SK-N-DZ (cell line): ENCODE measurements at places on chromosomes 5 and 9.

- DNase-seq, result peak; percentile 17
These were observed 146.3 kb downstream of the ERCC6L2 start for GRCh38 chr9:96021551-96022444.

DNA sequence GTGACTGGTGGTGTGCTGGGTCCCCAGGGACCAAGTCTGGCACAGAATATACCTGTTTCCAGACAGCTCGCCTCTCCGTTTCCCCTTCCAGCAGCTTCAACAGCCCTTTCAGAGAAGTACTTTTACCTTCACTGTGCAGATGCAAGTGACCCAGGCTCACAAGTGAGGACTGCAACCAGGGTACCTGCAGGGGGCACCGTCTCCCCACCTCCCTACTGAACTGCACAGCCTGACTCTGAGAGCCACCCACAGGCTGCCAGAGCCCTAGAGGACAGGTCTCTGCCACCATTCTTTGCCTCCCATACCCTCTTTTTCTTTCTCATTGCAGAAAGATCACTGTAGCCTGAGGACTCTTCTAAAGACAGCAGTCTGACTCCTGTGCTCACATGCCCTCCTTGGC lies 15.4 kb downstream of the IL9 start:
- no peak for DNase-seq

DNA sequence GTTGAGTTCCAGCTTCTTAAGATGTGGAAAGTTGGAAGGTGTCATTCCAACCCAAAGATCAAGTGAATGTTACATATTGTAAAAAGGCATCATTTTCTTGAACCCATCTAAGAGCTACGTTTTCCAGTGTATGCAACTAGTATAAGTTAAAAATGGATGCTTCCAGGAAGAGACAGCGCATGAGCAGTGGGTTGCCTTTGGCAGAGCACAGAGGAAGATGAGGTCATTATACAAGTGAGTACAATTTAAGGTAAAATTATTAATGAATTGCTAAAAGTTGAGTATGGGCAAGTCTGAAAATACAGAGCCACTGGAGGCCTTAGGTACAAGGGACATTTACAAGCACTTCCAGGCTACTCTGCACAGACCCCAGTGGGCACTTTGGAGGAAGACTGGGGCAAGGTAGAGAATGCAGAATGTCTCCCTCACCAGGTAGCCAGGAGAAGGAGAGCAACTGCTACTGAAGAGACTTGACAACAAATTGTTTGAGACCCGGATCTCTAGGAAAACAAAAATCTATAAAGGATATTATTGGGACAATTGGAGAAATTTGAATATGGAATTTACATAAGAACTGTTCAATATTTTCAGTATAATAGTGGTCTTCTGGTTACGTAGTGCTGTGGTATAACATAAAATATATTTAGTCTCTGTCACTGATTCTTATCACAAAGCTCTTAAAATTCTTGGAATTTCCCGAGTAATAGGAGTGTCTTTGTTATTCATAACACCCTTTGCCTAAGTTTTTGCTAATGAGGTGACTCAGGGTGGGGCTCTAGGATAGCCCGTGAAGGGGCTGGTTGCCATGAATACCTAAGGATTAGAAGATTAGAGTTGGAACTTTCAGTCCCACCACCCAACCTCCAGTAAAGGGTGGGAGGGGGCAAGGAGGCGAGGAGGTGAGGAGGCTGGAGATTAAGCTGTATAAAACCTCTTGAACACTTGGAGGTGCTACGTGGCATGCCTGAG lies 129.9 kb upstream of the FER start:
- DNase-seq, result no peak

DNA sequence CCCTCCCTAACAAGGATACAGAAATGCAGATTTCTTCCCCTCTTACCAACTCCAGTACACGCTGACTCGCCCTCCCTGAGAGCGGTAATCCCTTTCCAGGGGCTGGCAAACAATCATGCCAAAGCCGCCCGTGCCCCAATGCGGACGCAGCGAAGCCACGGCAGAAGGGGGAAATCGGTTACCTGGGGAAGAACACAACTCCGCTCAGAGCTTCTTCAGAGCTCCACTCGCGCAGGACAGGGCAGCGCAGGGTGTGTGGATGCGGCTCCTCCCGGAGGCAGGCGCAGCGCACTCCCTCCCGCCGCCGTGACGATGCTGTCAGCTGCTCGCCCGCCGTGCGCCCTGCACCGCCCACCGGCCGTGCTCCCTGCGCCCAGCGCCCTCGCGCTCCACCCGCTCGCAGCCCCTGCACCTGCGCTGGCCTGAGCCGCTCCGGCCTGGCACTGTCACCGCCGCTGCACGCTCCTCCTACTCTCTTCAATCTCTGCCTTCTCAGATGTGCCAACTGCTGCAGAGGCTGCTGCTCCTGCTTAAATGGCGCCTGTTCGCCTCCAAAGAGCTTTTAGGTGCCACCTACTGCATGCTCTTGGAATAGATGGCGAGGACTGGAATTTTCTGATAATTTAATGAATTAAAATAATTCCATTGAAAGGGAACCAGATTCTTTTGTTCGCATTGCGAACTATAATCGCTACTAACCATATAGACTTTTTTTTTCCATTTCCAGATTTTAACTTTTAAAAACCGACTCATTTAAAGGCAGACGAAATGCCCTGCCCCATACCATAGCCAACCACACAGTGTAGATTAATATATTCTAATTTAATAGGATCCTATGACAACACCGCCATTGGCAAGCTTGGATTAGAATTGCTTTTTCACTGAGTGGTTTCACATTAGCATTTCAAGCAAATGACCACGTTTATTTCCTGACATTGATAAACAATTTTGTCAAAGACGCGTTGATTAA lies at the start of gene DIRAS2:
TSS of gene DIRAS2 (minus strand) at position 255 of the 970 bp plus-strand sequence. CDS start 28,997 bp downstream, outside the sequence.
- peak; percentile 69 for DNase-seq

DNA sequence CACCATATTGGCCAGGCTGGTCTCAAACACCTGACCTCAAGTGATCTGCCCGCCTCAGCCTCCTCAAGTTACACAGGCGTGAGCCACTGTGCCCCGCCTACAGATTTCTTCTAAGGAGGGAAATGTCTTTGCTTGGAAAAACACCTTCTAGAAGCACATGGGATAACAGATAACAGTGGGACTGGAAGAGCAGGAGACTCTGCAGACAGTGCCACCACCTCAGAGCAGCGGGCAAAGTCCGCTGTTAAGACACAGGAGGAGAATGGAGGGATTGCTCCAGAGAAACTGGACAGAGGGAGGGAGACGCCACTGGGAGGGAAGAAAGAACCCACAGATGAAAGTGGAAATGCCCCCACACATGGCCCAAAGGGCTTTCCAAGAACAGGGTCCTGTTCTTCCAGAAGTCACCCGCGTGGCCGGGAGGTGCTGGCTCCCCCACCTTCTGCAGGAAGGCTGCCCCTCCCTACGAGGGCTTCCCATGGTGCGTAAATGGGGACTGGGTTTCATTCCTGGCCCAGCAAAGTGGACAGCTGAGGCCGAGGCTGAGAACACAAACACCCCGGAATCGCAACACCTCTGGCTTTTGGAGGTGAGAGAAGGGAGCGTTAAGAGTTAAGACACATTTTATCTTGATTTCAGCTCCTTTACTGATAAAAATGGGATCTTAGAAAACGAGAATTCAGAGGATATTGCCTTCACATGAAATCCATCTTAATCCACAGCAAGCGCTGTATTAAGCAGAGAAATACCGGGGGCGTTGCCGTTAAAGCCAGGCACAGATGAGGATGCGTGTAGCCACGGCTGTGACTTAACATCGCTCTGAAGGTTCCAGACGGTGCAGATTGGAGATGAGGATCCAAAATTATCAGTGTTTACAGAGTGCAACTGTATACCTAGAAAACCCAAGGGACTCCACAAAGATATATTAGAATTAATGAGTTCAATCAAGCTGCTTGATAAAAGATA lies 11.2 kb downstream of the ADAMTS2 start:
- DNase-seq, result no peak

GRCh38 chr9:17613758-17614157 lies 34.9 kb downstream of the SH3GL2 start:
- DNase-seq, result no peak

- no peak for DNase-seq
These were observed 11.3 kb downstream of the RIOK2 start for GRCh38 chr5:97171703-97172102.

DNA sequence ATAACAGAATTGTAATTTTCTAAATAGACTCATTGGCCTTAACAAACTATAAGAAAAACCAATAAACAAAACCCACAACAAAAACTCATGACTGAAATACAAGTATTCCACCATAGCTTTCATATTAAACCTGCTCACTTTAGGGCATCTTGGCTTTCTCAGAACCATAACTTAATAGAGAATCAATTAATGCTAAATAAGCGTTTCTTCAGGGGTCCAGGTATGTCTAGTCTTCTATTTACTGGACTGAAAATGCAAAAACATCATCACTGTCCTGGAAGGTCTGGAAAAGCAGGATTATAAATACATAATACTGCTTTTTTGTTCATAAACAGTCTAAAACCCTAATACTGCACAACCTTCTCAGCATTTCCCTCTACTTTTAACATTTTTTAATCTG lies 6.2 kb upstream of the SMIM27 start:
- DNase-seq, result no peak

DNA sequence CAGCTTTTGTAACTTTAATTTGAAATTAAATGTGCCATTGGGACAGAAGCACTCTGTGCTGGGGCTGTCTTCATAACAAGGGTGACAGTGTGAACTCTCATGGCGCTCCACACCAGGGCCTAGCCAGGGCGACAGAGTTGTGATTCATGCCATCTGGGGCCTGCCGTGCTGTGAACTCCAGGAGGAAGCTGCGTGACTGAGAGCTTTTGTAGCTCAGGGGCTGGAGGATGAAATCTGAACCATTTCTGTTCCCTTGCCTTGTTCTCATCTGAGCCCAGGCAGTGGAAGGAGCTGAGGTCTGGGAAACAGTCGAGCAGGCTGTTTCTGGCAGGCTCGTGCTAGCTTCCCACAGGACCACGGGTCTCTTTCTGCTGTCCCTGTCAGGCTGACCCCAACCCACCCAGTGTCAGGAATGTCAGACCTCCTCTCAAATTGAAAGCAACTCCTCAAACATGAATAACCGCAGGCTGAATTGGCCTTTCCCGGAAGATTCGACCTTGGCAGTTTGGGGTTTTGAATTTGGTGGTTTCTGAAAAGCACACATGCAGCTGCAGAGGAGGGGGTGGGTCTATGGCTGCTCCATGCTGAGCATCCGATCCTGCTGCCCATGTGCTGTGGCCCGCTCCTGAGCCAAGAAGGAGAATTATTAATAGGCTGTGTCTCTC lies 69.2 kb upstream of the RPS23 start:
- DNase-seq, result no peak

GRCh38 chr5:19767987-19768386 lies 220.0 kb downstream of the CDH18 start:
- DNase-seq, result no peak

- DNase-seq, result no peak
These were observed 11.2 kb downstream of the HMGCR start for GRCh38 chr5:75348241-75348640.

DNA sequence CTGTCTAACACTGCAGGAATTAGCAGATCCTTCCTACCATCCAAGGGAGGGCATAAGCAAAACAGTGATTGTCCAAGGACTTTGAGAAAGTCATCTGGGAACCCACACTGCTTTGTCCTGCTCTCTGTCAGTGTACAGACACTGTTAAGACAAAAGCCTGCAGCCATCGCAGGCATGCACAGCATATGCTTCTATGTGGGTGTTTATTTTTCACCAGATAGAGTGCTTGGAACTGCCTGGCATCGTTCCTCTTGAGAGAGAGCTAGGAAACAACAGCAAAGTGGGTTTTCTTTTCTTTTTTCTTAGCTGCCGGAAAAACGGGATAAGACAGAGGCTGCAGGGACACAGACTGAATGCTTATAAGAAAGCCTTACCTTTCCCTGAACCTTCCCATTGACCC lies 212.3 kb downstream of the ICE1 start:
- DNase-seq, result no peak

GRCh38 chr9:36074055-36074454 lies 37.3 kb downstream of the RECK start:
- no peak for DNase-seq

DNA sequence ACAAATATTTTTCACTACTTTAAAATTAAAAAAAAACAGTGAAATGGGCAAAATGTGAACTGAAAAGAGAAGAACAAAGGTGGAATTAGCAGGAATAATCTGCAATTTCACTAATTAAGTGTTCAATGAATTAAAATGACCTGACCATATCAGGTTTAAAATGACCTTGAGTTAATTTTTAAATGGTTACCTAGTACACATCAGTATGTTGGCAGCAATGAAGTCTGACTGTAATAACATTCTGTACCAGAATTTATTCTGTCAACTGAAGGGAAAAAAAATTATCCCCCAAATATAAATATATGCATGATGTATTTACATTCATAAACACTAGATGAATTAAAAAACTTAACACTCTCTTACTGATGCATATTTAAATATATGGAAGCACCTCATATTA lies 165.6 kb downstream of the RFX3 start:
- no peak for DNase-seq

DNA sequence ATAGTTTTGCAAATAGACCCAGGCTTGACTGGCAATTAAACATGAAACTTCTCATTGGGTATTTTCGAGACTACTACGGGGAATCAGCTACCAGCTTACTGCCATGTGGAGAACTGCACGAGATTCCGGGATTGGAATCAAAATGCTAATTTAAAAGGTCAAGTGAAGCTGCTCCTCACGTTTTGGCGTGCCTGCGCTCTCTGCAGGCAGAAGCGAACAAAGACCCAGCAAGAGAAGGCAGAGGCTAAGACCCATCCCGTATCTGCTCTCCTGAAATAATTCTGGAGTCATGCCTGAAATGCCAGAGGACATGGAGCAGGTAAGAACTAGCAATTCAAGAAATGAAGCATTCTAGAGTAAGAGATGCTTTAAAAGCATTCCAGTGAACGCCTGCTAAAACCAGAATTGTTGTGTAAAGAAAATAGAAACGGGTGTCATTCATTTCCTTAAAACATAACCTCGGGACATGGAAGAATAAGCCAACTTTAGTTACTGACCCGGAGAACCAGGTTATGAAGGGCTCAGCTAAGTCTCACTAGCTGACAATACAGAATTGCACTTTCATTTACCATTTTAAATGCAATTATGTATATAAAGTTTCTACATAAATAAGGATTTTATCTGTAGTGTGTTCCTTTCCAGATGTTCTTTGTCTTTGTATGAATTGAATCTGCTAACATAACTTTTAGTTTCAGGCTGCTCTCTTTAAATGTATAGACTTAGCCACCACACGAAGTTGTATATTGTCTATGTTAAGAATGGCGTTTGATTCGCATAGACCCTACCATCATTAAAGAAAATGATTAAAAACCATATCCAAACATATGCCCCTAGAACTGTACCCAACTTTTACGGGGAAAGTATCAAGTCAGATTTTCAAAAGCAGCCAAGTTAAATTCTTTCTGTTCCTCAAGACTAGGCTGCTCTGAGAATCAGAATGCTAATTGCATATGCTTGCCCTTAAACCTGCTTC lies 2.0 kb upstream of the MAT2B start:
- DNase-seq, result peak; percentile 79

GRCh38 chr9:105296877-105297287 lies 52.4 kb downstream of the SLC44A1 start:
- DNase-seq, result no peak

- peak; percentile 88 for DNase-seq
These were observed 190.4 kb upstream of the GAS1 start for GRCh38 chr9:87137718-87138117.

DNA sequence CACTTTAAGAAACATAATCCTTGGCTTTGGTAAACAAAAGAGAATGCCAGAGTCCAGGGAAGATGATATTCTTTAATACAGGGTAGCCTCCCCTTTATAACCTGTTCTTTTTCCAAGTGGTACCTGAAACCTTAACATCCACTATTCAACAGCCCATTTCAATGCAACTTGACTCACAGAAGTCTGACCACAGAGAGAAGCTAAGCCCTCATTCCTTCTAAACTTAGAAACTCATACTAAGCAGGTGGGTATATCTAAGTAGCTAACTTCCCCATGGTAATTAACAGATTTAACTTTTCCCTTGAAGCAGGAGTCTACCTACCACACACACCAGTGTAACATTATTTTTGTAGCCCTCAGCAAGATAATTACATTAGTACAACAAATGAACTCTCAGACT lies 91.9 kb downstream of the CEMIP2 start:
- no peak for DNase-seq
